ENCODE measurements at places on chromosomes 5 and 9. TPM values are rescaled to one million over a fixed set of nuclear protein-coding genes. Genes with fewer than 3 reads are reported as not detected.

GRCh38 chr5:90191352-90192045 is 218.1 kb downstream of the CETN3 start:
- no peak for DNase-seq

GRCh38 chr9:86546712-86547111 is 192.5 kb upstream of the TUT7 start:
- no peak for DNase-seq

Gene SPINK14
- total RNA-seq, result not detected

Gene MPDZ
- 28.4 TPM for total RNA-seq

- no peak for DNase-seq
Observed at GRCh38 chr5:131757830-131758519, 38.8 kb downstream of the FNIP1 start.

DNA sequence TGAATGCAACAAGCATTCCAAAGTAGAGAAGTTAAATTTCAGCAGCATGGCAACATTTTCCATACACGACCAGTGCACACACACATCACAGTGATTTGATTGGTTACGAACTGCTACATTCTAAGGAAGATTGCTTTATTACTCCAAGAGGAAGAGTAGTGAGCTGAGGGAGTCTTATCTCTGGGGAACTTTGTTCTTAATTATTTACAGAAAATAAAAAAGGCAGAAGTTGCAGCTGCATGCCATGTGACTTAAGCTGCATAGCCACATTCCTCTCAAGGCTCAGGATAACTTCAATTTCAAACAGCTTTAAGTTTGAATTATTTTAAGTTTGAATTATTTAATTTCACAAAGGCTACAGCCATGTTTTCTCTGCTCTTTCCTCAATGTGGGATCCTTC is 71.6 kb upstream of the HSPB3 start:
- no peak for DNase-seq

DNA sequence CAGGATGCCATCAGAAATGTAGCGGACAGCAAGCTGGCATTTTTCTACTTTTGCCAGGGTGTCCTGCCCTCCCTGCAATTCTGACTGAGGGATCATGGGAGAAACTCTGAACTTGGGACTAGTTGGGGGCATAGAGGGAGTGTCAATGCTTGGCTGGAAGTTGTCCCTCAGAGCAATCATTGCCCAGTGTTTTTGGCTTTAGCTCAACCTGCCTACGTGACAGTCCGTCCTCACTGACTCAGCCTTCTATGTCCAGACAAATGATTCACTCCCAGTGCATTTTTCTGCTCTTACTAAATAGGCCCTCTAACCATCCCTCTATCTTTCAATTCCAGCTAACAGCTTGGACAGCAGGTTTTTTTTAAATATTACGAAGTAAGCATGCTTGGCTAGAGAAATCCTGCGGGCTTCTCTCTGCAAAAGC is 627.4 kb downstream of the TLR4 start:
- DNase-seq, result no peak

DNA sequence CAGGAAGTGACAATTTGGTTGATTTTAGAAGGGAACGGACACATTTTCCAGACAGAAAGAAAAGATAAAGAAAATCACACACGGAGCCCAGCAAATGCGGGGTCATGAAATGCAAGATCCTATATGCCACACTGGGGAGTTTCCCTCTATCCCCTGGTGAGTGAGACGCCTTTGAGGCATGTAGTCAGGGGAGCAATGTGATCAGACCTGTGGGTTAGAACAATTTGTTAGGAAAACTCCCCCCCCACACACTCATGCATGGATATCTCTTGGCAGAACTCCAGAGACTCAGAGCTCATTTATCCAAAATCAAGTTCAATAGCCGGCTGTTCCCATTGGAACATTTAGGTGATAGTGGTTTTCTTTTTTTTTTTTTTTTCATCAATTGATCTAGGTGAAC is 71.7 kb upstream of the TRIO start:
- DNase-seq, result no peak

All from SK-MEL-5 (cell line).